ENCODE measurements at places on chromosomes 6 and 20.

DNA sequence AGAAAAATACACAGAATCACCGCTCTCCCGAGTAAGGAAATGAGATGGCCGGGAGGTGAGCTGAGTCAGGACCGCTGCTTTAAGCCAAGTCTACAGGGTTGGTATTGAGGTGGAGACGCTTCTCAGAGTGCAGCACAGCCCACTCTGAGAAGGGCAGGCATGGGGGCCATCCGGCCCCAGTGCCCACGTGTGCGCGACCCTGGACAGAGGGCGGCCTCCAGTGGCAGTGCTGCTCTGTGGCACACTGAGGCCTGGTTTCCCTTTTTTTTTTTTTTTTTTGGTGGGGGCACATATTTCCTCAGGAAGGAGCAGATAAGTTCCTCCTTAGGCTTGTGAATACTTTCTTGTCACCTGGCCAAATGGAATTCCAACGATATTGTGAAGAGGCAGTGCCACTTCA is 88.8 kb downstream of the FOXC1 start:
- DNase-seq = no peak

GRCh38 chr6:21444711-21445260 is 148.8 kb upstream of the SOX4 start:
- DNase-seq = no peak

DNA sequence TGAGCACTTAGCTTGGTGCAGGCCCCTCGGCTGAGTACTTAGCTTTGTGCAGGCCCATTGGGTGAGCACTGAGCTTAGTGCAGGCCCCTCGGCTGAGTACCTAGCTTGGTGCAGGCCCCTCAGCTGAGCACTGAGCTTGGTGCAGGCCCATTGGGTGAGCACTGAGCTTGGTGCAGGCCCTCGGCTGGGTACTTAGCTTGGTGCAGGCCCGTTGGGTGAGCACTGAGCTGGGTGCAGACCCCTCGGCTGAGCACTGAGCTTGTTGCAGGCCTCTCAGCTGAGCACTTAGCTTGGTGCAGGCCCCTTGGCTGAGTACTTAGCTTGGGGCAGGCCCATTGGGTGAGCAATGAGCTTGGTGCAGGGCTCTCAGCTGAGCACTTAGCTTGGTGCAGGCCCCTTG is 387.1 kb downstream of the THBS2 start:
- no peak for DNase-seq

DNA sequence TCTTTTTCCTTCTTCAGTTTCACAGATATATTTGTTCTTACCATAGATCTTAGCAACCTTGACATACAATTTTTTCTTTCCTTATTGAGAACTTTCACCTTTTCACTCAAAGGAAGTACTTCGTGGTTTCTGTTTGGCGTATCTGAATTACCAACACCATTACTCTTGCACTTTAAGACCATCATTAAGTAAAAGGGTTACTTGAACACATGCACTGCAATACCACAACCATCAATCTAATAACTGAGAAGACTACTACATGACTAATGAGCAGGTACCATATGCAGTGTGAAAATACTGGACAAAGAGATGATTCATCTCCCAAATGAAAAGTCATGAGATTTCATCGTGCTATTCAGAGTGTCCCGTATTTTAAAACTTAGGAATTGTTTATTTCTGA is 21.7 kb upstream of the SENP6 start:
- DNase-seq = no peak

DNA sequence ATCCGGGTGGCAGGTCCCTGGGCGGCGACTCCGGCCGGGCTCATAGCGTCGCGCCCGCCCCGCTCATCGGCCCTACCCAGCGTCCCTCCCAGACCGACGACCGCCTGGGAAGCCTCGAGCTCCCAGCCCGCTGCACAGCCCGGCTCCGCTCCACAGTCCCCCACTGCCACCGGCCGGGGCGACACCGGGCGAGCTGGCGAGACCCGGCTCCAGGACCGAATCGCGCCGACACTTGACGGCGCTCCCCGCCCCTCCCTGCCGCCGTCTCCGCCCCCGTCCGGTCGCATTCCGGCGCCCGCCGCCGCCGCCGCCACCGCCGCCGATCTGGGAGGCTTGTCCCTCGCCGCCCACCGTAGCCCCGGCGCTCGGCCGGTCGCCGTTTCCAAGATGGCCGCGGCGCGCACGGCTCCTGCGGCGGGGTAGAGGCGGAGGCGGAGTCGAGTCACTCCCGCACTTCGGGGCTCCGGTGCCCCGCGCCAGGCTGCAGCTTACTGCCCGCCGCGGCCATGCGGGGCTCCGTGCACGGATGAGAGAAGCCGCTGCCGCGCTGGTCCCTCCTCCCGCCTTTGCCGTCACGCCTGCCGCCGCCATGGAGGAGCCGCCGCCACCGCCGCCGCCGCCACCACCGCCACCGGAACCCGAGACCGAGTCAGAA is at the start of gene MAP3K4:
Gene MAP3K4, plus strand, starts transcription at position 364 of the 655 bp plus-strand sequence. Its CDS starts 163 bp downstream, at position 527.
- peak; percentile 78 for DNase-seq

DNA sequence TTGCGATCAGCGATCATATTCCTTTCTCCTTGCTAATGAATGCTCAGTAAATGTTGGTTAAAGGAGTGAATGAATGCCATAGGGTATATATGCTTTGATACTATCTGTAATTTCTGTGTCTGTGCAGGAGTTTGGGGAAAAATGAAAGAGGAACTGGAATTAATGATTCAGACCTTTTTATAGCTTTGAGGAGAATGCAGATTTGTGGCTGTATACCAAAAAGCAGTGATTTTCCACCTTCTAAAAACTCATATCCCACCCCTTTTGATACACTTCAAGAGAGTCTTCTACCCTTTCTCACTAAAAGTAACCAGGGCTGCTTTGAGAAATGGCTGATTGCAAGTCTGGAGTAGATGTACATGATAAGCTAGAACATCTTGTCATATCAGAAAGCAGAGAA is 26.6 kb upstream of the SUMO4 start:
- no peak for DNase-seq

- DNase-seq = no peak
These were observed 99.5 kb upstream of the SUPT3H start for GRCh38 chr6:45477278-45477677.

- no peak for DNase-seq
These were observed 5.9 kb upstream of the IP6K3 start for GRCh38 chr6:33752646-33753015.

DNA sequence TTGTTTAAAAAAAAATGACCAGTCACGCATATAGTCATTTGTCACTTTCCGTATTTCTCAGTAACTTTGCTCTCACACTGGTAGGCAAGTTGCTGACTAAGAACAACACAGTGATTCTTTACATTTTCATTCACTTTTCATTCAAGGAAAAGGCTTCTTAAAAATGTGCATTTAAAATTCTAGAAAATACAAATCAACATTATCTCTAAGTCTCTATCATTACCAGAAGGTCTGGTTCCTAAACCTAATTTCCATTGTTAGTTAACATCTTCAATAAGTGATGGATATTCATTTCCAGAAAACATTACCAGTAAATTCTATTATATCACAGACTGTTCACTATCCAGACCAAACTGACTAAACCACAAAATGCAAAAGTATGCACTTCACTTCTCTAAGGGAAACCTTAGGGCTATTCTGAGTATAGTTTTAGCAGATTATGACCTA is 115.3 kb downstream of the AHI1 start:
- DNase-seq = no peak

DNA sequence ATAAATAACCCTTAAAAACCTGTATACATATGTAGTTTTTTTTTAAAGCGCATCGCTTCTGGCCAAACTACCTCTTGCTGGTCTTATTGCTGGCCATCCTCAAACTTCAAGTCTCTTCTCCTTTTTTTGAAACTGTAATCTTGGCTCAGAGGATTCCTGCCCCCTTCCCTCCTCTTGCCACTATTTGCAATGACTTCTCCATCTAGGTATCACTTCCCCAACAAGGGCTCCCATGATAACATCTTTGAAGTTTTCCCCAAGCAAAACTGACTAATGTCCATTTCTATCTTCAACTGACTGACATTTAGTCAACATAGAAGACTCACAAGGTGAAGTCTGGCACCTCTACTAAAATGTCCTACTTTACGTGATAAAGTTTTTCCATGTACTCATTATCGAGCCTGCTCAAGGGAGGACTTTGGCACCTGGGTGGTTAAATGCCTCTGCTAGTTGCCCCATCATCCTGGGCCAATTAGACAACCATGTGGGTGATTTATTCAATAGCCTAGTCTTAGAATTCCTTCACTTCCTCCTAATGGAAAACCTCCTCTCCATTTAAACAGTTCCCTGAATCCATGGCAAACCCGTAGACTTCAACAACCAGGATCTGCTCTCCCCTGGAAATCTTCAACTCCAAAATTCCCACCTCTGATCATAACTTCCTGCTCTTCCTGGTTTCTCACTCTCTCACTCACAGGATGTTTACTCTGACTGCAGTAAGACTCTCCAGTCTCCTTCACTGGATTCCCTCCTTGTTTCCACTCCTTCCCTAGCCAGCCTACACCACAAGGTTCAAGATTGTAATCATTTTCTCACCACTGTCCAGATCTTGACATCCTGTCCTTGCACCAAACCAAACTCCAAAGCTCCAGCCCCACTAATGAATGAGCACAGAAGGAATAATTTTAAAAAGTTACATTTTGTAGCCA is 9.4 kb upstream of the PLAGL1 start:
- DNase-seq = no peak

- DNase-seq = peak; percentile 56
These were observed 26.1 kb downstream of the FAM184A start for GRCh38 chr6:119052292-119052889.

DNA sequence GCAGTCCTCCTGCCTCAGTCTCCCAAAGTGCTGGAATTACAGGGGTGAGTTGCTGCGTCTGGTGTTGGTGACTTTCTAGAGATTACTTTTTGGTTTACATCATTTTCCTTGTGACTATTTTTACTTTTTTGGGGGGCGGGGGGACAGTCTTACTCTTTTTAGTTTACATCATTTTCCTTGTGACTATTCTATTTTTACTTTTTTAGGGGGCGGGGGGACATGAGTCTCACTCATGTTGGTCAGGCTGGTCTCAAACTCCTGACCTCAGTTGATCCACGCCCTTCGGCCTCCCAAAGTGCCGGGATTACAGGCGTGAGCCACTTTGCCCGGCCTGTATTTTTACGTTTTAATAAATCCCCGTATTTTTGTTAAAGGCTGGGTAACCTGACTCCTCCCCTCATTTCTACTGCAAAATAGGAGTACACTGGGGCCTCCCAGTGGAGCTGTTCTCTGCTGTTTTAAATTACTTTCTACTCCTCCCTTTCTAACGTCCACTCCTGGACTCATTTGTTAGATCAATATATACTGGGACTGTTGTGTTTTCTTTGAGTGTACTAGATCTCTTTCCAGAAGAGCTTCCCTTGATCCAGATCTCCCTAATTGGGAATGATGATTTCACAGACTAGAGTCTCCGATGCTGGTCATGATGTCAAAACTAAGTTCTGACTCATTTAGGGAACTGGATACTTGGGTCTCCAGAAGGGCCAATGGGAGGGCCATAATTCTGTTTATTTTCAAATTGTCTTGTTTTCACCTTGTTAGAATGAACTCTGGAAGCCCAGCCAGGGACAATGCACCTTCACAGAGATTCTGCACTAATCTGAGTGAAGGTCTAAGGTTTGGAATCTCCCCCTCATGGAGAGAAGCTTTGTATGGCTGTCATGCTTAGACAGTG is 9.2 kb downstream of the HSPA1B start:
- no peak for DNase-seq

DNA sequence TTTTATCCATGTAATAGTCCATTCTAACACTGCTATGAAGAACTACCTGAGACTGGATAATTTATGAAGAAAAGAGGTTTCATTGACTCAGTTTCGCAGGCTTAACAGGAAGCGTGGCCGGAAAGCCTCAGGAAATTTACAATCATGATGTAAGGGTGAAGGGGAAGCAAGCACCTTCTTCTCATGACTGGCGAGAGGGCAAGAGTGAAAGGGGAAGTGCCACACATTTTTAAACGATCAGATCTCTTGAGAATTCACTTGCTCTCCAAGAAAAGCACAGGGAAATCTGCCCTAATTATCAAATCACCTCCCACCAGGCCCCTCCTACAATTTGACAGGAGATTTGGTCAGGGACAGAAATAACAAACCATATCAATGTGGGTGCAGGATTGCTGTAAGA is 859.7 kb downstream of the EPHA7 start:
- no peak for DNase-seq

DNA sequence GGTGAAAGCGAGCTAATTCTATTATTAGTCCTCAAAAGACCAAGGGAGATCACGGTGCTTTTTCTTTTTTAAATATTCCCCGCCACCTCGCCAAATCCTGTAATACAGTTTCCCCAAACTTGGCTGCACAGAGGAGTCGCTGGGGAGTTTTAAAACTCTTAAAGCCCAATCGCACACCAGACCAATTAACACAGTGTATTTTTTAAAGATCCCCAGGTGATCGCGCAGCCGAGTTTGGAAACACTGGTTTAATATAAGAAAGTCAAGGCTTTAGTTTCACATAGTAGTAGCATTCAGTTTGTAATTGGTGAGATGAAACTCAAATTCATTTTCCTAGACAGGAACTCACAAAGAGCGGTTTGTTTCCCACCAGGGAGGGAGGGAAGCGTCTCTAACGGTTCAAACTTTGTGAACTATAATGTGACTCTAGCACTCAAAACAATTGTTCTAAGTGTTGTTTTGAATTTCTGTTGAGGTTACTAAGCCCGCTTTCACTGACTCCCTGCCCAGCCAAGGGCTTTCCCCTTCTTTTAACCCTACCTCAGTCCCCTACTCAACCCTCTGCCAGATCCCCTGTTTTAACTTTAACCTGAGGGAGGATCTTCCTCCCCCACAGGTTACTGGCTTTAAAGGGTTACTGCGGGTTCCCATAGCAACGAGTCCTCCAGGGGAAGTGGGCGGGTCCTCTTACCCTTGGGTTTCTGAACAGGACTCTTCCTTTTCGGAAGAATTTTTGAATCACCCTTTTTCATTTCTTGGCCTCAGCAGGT is 25.7 kb upstream of the BTBD3 start:
- peak; percentile 59 for DNase-seq

- DNase-seq = no peak
These were observed 13.8 kb downstream of the DDRGK1 start for GRCh38 chr20:3190681-3191111.

- no peak for DNase-seq
These were observed 14.0 kb upstream of the COL10A1 start for GRCh38 chr6:116139917-116140316.

GRCh38 chr6:125233202-125233601 is 68.6 kb downstream of the HDDC2 start:
- no peak for DNase-seq

DNA sequence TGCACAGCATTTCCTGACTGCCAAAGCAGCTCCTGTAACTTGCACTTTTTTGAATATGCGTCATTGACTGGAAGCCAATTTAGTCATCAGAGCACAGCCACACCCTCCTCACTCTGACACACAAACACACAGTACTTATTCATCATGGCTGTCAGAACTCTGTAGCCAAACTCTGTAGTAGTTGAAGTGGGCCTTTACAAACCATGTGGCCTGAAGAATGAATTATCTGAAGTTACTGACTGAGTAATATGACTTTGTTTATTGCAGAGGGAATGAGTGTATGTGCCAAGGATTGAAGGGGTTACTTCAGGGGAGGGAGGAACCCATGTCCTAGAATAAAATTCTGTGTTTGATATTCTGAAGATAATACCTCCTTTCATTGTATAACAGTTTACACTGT is 102.7 kb downstream of the FIG4 start:
- peak; percentile 26 for DNase-seq

- DNase-seq = no peak
These were observed 62.0 kb upstream of the HIVEP1 start for GRCh38 chr6:11950109-11950508.

- peak; percentile 92 for DNase-seq
These were observed 28.0 kb upstream of the PTGIS start for GRCh38 chr20:49595811-49596561.

- no peak for DNase-seq
These were observed 48.9 kb downstream of the MYB start for GRCh38 chr6:135229996-135230395.
